ENCODE measurements at places on chromosomes 7 and 10.

- no peak for DNase-seq
Measured at GRCh38 chr7:65382452-65382851, 8.8 kb downstream of the ZNF92 start.

DNA sequence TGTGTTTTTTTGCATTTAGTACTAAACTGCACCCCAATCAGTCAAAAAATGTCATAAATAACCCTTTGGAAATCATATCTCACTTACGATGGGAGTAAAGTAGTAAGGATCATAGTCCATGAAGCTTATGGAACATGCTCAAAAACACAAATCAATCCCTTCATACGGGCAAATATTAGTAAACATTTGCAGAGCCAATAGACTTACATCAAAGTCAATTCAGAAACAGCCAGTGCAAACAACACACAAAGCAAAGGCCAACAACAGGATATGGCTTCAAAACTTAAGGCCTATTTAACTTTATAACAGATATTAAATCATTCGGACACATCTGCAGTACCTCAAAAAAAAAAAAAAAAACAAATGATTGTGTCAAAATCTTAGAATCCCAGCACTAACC is 32.1 kb downstream of the SGCE start:
- no peak for DNase-seq

- peak; percentile 62 for DNase-seq
Measured at GRCh38 chr10:117503244-117504205, 39.0 kb upstream of the EMX2 start.

GRCh38 chr7:52506325-52506724 is 529.1 kb upstream of the POM121L12 start:
- no peak for DNase-seq

Data from GM04504 (cell line).